H9 (cell line): ENCODE measurements at places on chromosomes 2 and 18.
A peak's percentile ranks its signal among the peaks of the same experiment; 100 is the strongest.

GRCh38 chr18:36769611-36770314 is 59.0 kb downstream of the TPGS2 start:
- DNase-seq = peak; percentile 72

DNA sequence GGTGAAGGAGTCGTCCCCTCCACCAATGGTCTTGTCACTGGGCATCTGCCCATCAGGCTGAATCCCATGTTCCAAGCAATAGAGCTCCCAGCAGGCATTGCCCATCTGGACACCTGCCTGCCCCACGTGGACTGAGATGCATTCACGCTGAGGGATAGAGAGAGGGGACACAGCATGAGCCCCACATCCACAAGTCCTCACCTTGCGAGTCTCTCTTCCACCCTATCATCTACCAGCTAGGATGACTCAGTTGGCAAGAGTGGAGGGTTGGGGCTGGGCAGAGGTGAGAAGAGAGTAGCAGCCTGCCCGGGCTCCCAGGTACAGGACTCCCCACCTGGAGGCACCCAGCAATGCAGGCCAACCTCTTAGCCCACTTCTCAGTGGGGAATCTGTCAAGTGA is 959 bp upstream of the TUBA4B start:
- DNase-seq = no peak

GRCh38 chr18:10515456-10515855 is 10.4 kb upstream of the NAPG start:
- DNase-seq = no peak

- no peak for DNase-seq
Measured at GRCh38 chr2:18790509-18791171, 201.3 kb upstream of the NT5C1B start.

DNA sequence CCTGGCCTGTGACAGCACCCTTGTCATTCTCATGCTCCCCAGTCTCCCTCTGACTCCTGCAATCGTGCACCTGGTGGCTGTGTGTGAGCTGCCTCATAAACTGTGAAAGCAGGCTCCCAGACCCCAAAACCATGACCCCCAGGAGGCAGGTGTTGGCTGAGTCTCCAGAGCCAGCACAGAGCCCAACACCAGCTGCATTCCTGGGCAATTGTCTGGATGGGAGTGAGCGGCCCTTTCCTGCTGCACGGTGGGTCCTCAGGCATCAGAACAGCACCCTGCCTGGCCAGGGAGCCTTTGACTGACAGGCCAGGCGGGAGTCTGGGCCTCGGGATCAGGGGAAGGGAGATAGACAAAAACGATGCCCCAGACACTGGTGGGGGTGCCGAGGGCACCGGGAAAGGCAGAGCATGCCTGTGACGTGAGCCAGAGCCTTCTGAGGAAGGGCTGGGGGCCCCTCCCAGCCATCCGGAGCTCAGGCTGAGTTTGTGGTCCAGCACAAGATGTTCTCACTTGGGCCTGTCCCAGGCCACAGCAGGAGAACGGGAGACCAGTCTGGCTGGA is 135.1 kb upstream of the GPC1 start:
- peak; percentile 27 for DNase-seq

GRCh38 chr18:56568986-56569385 is 69.4 kb downstream of the TXNL1 start:
- DNase-seq = no peak

GRCh38 chr18:72378016-72378415 is 166.1 kb downstream of the CBLN2 start:
- DNase-seq = no peak

DNA sequence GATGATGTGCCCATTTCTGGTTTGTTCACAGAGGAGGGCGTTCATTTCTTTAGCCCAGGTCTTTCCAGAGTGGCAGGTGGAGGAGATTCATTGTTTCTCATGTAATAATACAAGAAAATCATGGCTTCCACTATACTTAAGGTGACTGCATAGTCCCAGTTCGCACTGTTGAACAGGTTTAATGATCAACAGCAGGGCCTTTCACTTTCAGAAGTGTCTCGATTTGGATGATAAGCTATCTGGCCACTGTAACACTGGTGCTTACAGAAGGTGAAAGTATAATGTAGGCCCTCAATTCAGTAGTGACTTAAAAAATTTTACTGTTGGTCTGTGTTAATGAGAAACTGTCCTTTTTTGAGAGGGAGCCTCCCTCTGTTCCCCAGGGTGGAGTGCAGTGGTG is 1.4 kb downstream of the RMC1 start:
- no peak for DNase-seq

- no peak for DNase-seq
Measured at GRCh38 chr18:32156855-32157254, 33.0 kb upstream of the MEP1B start.

DNA sequence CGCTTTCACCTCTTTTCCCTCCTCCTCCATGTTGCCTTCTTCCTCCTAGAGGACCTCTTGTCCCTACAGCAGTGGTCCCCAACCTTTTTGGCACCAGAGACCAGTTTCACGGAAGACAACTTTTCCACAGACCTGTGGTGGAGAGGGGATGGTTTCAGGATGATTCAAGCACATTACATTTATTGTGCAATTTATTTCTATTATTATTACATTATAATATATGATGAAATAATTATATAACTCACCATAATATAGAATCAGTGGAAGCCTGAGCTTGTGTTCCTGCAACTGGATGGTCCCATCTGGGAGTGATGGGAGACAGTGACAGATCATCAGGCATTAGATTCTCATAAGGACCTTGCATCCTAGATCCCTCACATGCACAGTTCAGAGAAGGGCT is 152.2 kb upstream of the NCKAP5 start:
- no peak for DNase-seq

DNA sequence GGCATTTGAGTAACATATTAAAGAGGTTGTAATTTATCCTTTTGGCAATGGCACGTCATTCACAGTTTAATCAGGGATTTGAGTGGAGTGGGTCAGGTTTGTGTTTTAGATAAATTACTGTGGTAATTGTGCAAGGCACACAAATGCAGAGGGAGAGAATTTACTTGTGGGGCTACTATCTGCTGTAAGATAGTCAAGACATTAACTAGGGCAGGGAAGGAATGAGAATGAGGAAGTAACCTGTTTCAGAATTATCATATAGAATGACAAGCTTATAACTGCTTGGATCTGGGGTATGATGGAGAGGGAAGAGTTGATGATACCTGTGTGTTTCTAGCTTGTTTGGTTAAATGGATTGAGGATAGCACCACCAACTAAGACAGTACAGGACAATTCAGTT is 58.9 kb upstream of the ZSWIM2 start:
- DNase-seq = no peak

DNA sequence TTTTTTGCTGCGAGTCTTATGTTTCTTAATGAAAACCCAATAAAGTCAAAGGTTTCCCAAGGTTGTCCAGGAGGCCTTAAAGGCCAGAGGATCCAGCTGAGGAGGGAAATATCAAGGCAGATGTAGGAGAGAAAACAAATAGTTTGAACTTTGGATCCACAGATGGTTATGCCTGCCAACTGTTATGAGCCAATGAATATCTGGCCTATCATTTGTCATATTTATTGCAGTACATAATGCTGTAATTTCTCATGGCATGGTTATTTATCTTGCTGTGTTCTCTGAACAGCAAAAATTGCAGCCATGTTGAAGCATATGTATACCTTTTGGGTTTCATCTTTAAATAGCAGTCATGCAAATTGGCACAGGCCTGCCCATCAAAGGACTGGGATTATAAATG is 38.2 kb upstream of the CAVIN2 start:
- no peak for DNase-seq

DNA sequence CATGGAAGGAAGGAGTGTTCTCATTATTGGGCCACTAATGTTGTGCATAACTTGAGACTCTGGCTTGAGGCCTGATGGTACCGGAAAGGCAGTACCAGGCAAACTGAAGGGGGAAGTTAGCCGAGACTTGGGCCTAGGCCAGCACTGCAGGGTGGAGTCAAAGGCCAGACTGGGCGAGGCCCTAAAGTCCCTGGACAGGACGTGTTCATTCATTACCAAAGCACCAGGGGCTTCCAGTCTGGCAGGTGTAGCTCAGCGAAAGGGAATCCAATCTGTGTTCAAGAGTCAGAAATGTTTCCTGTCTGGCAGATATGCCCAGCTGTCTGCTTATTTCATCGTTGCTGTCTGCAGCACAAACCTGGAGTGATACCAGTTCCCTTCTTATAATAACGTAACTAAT is 4.7 kb upstream of the ITSN2 start:
- no peak for DNase-seq

DNA sequence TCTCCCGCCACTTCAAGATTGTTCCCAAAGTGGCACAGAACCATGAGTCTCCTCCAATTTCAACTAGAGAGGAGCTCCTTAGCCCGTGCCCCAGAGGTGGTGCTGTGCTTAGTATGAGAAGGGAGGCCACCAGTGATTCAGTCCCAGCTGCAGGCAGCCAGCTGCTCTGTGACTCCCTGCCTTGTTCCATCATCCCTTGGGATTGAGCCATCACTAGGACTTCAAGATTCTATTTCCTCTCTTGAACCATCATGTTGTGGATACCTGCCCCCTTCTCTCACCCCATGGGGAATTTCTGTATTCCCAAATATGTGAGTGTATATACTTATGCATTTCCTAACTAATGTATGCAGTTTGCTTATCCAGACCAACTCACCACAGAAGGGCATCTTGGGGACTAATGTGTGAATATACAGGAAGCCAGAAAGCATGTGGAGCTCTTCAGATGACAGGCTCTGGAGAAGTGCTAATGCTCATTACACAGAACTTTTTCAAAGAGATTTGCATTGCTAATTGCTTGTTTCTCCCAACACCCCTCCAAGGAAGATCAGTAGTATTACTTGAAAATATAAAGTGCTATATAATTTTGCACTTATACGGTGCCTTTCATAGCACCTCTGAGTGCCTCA is 111.0 kb upstream of the MAP3K20 start:
- DNase-seq = no peak

DNA sequence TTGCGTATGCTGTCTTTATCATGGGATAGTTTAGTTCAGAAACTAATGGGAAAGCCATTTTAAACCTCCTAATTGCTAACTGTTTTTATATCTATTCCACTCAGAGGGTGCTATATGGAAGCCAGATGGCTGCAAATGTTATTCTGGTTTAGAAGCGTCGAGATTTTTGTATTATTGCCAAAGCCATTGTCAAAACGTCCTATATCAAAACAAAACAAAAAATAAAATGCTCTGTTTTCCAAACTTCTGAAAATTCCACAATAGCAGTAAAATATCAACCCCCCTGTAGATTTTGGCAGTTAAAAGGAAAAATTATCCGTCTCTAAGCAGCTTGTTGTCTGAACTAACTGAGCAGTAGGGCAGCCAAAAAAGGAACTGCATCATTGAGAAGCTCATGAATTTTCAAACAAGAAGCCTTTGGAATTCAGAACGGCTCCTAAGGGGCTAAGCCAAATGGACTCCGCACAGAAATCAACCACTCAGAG is 195.4 kb upstream of the CWC22 start:
- DNase-seq = no peak
